ENCODE measurements at places on chromosomes 6 and 20. TPM values are rescaled to one million over a fixed set of nuclear protein-coding genes. Genes with fewer than 3 reads are reported as not detected.

DNA sequence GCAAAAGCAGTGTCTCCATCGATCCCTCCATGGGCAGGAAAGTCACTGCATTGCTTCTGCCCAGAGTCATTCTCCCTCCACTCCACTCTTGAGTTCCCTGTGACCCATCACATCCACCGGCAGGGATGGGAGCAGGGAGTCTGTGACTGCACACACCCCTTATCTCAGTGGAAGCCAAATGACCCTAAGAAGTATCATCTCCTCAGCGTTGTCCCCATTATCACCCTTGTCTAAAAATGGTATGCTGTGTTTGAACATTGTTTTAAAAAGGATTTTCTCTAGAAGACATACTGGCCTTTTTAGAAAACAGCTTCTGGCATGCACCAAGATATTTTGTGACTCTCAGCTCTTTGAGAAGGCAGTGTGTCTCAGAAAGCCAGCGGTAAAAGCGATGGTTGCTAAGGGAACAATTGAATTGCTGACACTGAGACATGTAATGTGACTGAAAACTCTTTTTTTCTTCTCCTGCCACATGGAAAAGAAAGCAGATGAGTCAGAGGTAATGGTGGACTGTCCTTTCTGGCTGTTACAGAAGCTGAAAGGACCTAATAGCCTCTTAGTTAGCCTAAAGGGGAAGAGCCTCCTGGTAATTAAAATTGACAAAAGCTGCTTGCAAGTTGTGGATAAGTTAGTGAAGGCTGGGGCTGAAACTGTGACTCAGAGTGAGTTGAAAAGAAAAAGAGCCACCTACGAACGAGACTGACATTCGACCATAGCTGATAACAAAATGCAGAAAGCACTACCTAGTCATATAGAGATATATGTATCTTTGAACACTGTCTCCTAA, 120.5 kb downstream of the MAP3K7 start:
- peak overlapping the region; percentile 84 for H3K27ac ChIP-seq
- no peak for DNase-seq
- no peaks in the 10 kb centered on the region for H3K36me3 ChIP-seq
- H3K27me3 ChIP-seq = no peaks in the 10 kb centered on the region
- no peak overlapping the region for H3K4me3 ChIP-seq
- H3K4me1 ChIP-seq = peaks cover 9% of the 10 kb centered on the region

DNA sequence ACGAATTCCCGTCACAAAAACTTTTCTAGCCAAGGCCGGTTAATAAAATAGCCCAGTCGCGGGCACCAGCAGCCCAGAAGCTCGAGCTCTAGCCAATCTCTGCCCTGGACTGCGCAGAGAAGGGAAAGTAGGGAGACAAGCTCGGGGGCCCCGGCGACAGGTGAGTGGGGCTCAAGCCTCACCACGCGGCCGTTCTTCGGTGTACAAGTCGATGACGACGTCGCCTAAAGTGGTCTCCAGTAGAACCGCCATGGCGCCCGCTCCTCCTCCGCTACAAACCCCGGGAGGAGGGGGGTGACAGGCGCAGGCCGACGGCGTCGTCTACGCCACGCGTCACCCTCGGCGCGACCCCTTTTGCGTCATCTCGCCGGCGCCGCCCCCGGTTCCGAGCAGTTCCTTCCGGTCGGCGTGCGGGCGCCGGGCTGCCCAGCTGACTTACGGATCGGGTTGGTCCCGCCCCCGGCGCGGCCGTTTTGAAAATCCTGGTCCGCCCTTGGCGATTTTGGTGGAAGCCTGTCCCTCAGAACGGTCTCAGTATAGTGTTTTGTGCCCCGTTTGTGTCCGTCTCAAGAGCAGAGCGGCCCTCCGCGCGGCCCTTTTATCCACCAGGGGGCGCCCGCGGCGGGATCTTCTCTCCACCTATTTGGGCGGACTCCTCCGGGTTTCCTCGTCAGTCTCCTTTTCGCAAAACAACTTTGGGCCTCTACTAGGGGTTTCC, at the start of gene PPIL4:
Gene PPIL4, minus strand, starts transcription at position 290 of the 718 bp plus-strand sequence. Its CDS starts 38 bp downstream, at position 252.
- H3K4me3 ChIP-seq = peak within 1 kb of the TSS; percentile 95
- H3K27me3 ChIP-seq = no peaks in the 10 kb centered on the region
- no peaks in the 10 kb centered on the region for H3K36me3 ChIP-seq
- peaks cover 37% of the 10 kb centered on the region for H3K4me1 ChIP-seq

DNA sequence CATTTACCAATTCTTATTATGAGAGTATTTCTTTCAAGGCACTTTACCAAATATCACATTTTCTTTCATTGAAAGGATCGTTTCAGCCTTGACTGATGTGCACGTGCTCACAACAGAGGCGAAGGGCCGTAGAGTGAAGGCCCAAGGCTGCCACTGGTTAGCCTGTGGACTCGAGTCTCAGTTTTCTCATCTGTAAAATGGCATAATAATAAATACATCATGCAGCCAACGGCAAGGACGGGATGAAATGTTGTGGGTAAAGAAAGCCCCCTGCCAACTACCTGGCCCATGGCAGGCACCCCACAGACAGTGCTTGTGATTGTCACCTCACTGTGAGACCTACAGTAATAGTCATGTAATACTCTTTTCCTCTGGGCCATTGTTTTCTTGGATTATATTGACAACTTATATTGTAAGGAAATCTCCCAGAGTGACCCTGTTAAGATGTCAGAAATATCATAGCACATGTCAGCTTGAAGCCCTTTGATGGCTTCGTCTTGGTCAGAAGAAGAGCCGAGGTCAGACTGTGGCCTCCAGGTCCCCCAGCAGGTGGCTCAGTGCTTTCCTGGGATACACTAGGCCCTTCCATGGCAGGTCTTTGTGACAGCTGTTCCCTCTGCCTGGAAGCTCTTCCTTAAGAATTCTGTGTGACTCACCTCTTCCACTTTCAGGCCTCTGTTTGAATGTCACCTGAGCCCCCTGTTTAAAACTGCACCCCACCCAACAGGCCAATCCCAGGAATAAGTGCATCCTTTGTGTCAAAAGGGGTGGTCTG, 36.3 kb downstream of the FAM50B start:
- H3K36me3 ChIP-seq = no peaks in the 10 kb centered on the region
- no peak for DNase-seq
- H3K4me1 ChIP-seq = peaks cover 42% of the 10 kb centered on the region
- H3K4me3 ChIP-seq = no peak overlapping the region

DNA sequence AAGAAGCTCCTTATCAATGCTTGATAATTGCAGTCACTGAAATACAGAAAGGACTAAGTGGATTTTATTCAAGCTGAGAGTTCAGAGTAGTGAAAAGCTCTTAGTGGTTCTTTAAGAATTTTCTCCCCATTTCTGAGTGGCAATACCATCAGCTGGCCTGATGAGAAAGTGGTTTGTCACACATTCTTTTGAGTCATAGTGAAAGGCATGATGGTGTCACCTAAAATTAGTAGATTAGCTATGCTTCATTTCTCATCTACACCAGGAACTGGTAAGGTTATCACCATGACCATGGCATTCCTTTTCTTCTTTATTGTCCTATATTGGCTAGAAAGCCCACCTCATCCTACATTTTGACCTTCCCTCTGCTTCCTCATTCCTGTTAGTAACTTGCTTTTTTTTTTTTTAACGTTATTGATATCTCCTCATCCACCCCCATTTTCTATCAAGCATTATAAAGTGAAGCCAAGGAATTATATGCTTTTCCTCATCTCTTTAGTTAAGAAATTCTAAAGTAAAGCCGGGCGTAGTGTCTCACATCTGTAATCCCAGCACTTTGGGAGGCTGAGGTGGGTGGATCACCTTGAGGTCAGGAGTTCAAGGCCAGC, 67.4 kb upstream of the LOC128125822 start:
- H3K27ac ChIP-seq = no peak overlapping the region
- no peak for DNase-seq
- H3K36me3 ChIP-seq = no peaks in the 10 kb centered on the region
- no peaks in the 10 kb centered on the region for H3K27me3 ChIP-seq
- no peaks in the 10 kb centered on the region for H3K4me1 ChIP-seq

- no peak overlapping the region for H3K4me3 ChIP-seq
- no peak for DNase-seq
Observed at GRCh38 chr6:113052506-113052905, 705.4 kb downstream of the RFPL4B start.

- H3K4me1 ChIP-seq = peaks cover 60% of the 10 kb centered on the region
- DNase-seq = no peak
- no peaks in the 10 kb centered on the region for H3K27me3 ChIP-seq
- H3K4me3 ChIP-seq = no peak overlapping the region
- H3K27ac ChIP-seq = no peak overlapping the region
Observed at GRCh38 chr6:16336056-16336818, 97.8 kb downstream of the GMPR start.

GRCh38 chr20:61967300-61967699, 98.4 kb downstream of the TAF4 start:
- H3K4me3 ChIP-seq = no peak overlapping the region
- no peak overlapping the region for H3K27ac ChIP-seq

DNA sequence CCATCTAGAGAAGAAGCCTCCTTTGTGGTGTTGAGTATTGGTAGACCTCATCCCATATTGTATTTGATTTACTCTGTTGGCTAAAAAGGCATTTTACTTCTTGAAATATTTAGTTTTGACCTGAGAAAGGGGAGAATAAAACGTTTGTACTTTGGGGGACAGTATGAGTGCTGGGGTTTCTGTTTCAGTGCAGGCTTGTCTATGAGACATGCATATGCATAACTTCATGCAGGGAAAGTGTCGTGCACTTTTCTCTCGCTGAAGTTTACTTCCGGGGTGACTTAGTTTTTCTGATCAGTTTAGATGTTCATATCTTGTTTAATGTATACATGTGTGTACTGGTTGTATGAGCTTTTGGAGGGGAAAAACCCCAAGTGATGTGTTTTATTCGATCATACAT, 59.5 kb downstream of the UTRN start:
- no peak for DNase-seq
- H3K4me1 ChIP-seq = peaks cover 67% of the 10 kb centered on the region
- no peak overlapping the region for H3K4me3 ChIP-seq

- no peak overlapping the region for H3K27ac ChIP-seq
- peak; percentile 40 for DNase-seq
- H3K4me1 ChIP-seq = no peaks in the 10 kb centered on the region
- no peaks in the 10 kb centered on the region for H3K36me3 ChIP-seq
- no peak overlapping the region for H3K4me3 ChIP-seq
Observed at GRCh38 chr20:990293-990959, 11.7 kb downstream of the RSPO4 start.

GRCh38 chr6:91366781-91367180, 779.9 kb upstream of the MAP3K7 start:
- no peak overlapping the region for H3K4me3 ChIP-seq
- peaks cover 2% of the 10 kb centered on the region for H3K36me3 ChIP-seq
- no peak overlapping the region for H3K27ac ChIP-seq
- no peaks in the 10 kb centered on the region for H3K4me1 ChIP-seq
- no peak for DNase-seq
- no peaks in the 10 kb centered on the region for H3K27me3 ChIP-seq

DNA sequence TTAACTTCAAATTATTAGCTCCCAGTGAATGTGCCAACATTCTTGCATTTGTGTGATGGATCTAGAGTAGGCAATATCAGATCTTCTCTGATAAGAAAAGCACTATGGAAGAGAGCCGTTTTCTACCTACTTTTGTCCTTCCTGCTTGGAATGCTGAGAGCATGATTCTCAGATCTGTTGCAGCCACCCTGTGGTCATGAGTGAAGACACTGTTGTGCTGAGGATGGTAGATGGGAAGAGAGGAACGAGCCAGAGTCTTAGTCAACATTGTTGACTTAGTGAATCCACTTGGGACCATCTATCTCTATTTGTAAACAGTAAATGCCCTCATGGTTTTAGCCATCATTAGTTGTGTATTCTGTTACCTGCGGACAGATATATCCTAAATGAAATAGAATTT, 202.6 kb downstream of the CD109 start:
- H3K36me3 ChIP-seq = peaks cover 7% of the 10 kb centered on the region
- no peaks in the 10 kb centered on the region for H3K4me1 ChIP-seq
- peaks cover 8% of the 10 kb centered on the region for H3K27me3 ChIP-seq
- H3K4me3 ChIP-seq = no peak overlapping the region
- no peak overlapping the region for H3K27ac ChIP-seq
- DNase-seq = no peak

- H3K4me1 ChIP-seq = peaks cover 25% of the 10 kb centered on the region
- no peaks in the 10 kb centered on the region for H3K36me3 ChIP-seq
- H3K27me3 ChIP-seq = no peaks in the 10 kb centered on the region
- H3K27ac ChIP-seq = peak overlapping the region; percentile 81
- H3K4me3 ChIP-seq = no peak overlapping the region
Observed at GRCh38 chr6:134437376-134437775, 119.5 kb upstream of the SGK1 start.

GRCh38 chr6:35055891-35056290, 85.2 kb downstream of the TCP11 start:
- no peaks in the 10 kb centered on the region for H3K27me3 ChIP-seq
- no peak for DNase-seq
- peaks cover 24% of the 10 kb centered on the region for H3K4me1 ChIP-seq
- no peak overlapping the region for H3K4me3 ChIP-seq

GRCh38 chr6:6704103-6705060, 115.9 kb downstream of the LY86 start:
- no peak overlapping the region for H3K4me3 ChIP-seq
- no peaks in the 10 kb centered on the region for H3K27me3 ChIP-seq
- peaks cover 14% of the 10 kb centered on the region for H3K4me1 ChIP-seq
- no peaks in the 10 kb centered on the region for H3K36me3 ChIP-seq
- H3K27ac ChIP-seq = no peak overlapping the region

- no peaks in the 10 kb centered on the region for H3K36me3 ChIP-seq
- no peaks in the 10 kb centered on the region for H3K4me1 ChIP-seq
- H3K4me3 ChIP-seq = no peak overlapping the region
- no peak for DNase-seq
Observed at GRCh38 chr6:151512481-151512880, 18.7 kb downstream of the CCDC170 start.

- peak overlapping the region; percentile 67 for H3K27ac ChIP-seq
- no peaks in the 10 kb centered on the region for H3K36me3 ChIP-seq
- H3K4me1 ChIP-seq = peaks cover 32% of the 10 kb centered on the region
- peak overlapping the region; percentile 96 for H3K4me3 ChIP-seq
- H3K27me3 ChIP-seq = no peaks in the 10 kb centered on the region
Observed at GRCh38 chr6:37256692-37257319, 766 bp upstream of the TBC1D22B start.

DNA sequence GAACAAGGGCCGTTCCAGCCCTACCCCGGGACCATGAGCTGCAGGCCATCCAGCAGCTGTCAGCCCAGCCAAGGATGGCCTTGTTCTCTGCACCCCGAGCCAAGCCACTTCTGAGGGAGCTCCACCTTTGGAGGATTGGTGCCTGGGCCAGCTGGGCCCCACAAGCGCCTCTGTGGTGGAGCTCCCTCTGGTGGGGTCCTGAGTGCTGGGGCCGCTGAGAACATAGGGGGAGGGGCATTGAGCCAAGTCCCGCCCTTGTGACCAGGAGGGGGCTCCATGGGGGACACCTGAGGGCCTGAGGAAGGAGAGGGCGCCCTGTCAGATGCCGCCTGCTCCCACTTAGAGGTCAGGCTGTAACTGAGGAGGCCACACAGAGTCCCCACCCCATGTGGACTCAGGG, 43.2 kb downstream of the YTHDF1 start:
- peaks cover 8% of the 10 kb centered on the region for H3K4me1 ChIP-seq
- no peak for DNase-seq
- no peak overlapping the region for H3K27ac ChIP-seq
- peaks cover 2% of the 10 kb centered on the region for H3K36me3 ChIP-seq

The HLA-DQB2 gene
- not detected for total RNA-seq

The FHL5 gene
- not detected for total RNA-seq

The CDSN gene
- total RNA-seq = not detected

The SEL1L2 gene
- not detected for total RNA-seq

The SCP2D1 gene
- not detected for total RNA-seq

The KCNK16 gene
- total RNA-seq = not detected

The GPSM3 gene
- 5.6 TPM for total RNA-seq

The SNAP25 gene
- total RNA-seq = 0.65 TPM

The SYTL3 gene
- 1.4 TPM for total RNA-seq

The OR12D3 gene
- total RNA-seq = not detected

The LAMA2 gene
- total RNA-seq = 1.9 TPM

The OPN5 gene
- total RNA-seq = not detected

The VSTM2L gene
- 24.5 TPM for total RNA-seq
